ENCODE measurements at places on chromosomes 2 and 18.

- no peak for DNase-seq
These were observed 5.5 kb downstream of the COLEC12 start for GRCh38 chr18:495017-495416.

- DNase-seq: no peak
These were observed 135.7 kb upstream of the CTDP1 start for GRCh38 chr18:79543861-79544385.

GRCh38 chr2:216502381-216503158 lies 3.9 kb downstream of the RPL37A start:
- no peak for DNase-seq

DNA sequence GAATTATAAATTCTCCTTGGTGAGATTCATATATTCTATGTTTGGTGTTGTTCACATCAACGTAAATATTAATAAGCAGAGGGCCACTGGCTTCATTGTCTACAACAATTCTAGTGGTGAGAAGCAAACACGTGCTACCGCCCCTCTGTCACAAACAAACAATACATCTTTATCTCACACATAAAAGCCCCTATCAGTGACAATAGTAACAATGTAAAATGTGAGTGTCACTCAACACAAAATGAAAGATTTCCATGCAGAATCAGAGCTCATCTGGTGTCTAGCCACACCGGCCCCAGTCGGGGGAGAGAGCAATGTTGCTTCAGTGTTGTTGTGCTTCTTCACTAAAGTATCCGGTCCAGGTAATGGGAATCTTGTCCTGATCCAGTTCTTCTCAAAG lies 932.6 kb downstream of the SOCS6 start:
- DNase-seq: no peak

DNA sequence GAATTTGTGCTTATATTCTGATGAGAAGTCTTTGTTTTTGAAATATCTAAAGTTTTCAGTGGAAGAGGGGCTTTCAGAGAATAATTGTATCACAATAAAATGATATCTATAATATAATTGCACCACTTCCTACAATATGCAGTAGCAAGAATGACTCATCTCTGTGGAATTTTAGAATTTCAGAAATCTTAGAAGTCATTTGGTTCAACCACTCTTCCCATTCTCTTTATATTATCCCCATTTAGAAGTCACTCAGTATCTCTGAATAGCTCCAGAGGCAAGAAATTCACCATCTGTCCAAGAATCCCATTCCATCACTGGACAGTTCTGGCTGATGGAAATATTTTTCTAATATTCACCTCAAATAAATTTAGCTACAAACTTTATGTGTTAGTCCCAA lies 59.3 kb upstream of the CCDC68 start:
- no peak for DNase-seq

DNA sequence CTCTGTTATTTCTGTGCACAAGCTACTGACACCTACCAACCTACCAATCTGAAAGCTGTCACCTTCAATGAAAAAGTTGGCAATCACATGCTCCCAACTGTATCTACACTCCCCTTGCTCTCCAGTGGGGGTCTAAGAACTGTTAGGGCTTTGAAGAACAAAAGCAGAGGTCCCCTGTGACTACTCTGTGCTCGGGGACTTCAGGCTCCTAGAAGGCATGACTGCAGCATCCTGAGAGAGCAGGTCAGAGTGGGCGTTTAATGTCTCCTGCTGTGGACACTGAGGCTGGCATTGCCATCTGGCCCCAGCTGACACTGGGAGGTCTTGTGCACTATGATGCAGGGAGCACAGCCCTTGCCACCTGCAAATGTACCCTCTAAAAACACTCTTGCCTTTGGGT lies 93.3 kb downstream of the ACTR2 start:
- no peak for DNase-seq

GRCh38 chr2:14942987-14943386 lies 310.5 kb downstream of the LRATD1 start:
- DNase-seq: no peak

DNA sequence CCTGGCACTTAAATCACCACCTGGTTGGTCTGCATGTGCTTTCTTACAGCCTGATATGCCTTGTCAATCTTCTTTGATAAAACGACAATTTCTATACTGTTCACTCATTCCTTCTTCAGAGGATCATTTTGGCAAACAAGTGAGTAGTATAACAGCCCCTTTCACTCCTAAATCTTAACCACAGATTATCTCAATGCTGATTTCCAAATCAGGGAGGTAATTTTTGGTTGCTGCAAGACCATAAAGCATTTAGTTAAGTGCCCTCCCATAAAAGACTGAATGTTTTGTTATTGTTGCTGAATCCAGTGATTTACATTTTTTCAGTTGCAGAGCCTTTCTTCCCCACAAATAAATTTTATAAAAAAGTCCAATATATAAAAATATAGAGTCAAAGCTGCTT lies 129.2 kb upstream of the CYP26B1 start:
- no peak for DNase-seq

DNA sequence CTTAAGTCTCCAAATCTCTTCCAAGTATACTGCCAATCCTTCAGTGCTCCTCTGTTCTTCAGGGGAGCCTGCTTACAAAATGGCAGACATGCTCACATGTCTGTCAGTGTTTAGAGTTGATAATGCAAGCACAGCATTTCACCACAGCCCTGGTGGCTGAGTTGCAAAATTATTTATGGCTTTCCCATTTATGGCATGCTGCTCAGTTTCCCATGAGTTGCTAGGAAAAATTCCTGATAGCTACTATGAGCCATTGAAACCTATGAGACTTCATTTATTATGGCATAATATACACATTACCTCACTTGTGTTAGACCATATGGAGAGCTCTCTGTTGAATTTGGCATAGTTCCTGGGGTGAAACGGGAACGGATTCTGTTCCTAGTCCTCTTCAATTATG lies 448.7 kb upstream of the TCF4 start:
- no peak for DNase-seq
